ENCODE measurements at places on chromosomes 11 and 22. TPM values are rescaled to one million over a fixed set of nuclear protein-coding genes. Genes with fewer than 3 reads are reported as not detected.

Gene STK33
- total RNA-seq, result 9.3 TPM

Gene KCNQ1OT1
- total RNA-seq, result 0.89 TPM

Gene PC
- 2.6 TPM for total RNA-seq

Gene LMNTD2
- total RNA-seq, result 21.4 TPM

- DNase-seq, result no peak
- no peak overlapping the region for H3K27ac ChIP-seq
- no peaks in the 10 kb centered on the region for H3K27me3 ChIP-seq
- no peak overlapping the region for H3K4me3 ChIP-seq
Observed at GRCh38 chr22:25672289-25673084, 69.5 kb upstream of the MYO18B start.

DNA sequence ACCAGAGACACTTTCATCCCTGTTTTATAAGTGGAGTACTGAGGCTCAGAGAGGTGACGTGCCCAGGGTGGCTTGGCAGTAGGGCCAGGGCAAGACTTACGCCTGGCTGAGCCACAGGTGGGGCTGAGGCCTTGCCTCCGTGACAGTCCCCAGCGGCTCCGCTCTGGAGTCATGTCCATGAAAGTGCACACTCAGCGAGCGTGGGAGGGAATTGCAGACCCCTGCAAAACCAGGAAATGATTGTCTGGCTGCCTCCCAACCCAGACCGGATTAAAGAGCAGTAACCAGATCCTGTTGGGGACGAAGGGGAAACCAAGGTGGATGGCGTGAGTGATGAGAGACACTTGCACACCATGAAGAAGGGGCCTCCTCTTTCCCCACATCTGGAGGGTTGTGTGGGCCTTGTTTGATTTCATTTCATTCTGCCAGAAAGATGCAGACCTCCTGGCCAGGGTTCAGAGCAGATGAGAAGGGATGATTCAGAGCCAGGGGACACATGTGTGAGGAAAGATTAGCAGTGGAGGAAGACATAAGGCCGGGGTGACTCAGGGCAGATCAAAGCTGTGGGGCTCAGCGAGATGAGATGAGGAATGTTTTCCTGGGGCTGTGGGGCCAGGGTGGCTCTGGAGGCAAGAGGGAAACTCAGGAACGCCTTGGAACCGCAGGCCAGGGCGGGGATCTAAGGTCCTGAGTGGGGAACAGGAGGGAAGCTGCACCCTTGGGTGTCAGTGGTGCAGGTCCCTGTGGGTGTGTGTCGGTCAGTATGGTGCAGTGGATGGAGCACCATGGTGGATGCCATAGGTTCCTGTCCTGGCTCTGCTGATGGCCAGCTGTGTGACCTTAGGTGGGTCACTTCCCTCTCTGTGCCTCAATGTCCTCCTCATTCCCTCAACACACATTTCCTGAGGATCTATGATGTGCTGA is 29.9 kb upstream of the LRRC32 start:
- no peaks in the 10 kb centered on the region for H3K4me1 ChIP-seq
- no peak overlapping the region for H3K27ac ChIP-seq
- DNase-seq, result no peak
- H3K36me3 ChIP-seq, result no peaks in the 10 kb centered on the region
- peaks cover 16% of the 10 kb centered on the region for H3K27me3 ChIP-seq
- no peak overlapping the region for H3K4me3 ChIP-seq

DNA sequence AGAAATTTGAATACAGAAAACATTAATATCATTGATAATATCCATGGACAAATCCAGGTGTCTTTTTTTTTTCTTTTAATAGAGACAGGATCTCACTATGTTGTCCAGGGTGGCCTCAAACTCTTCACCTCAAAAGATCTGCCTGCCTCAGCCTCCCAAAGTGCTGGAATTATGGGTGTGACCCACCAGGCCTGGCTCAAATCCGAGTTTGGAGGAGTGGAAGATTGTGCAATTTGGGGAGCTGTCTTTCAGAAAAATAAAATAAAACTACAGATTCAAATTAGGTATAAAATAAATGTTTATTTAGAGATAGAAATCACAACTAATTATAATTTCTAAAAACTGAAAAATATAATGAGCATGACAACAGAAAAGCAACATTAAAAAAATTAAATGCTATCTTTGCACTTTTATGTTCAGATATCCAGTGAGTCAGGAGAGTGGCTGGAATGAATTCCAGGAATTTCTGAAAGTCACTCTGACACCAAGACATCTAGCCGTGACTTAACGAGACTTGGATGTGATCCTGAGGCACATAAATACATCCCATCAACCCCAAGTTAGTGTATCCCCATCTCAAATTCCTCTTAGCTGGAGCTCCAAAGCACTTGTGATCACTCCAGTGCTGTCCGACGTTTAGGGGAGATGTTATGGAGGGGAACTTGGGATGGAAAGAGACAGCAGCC is 128.6 kb upstream of the THY1 start:
- no peak overlapping the region for H3K4me3 ChIP-seq
- H3K36me3 ChIP-seq, result no peaks in the 10 kb centered on the region
- H3K4me1 ChIP-seq, result no peaks in the 10 kb centered on the region
- DNase-seq, result no peak
- no peak overlapping the region for H3K27ac ChIP-seq

DNA sequence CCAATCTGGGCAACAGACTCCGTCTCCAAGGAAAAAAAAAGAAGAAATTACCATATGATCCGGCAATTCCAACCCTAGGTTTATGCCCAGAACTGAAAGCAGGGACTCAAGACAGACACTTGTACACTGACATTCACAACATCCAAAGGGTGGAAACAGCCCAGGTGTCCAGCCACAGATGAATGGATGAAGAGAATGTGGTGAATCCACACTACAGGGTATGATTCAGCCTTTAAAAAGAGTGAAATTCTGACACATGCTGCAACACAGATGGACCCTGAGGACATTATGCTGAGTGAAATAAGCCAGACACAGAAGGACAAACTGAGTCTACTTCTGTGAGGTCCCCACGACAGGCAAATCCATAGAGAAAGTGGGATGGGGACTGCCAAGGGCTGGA is 43.9 kb downstream of the SGSM3 start:
- no peaks in the 10 kb centered on the region for H3K27me3 ChIP-seq
- no peak overlapping the region for H3K4me3 ChIP-seq

DNA sequence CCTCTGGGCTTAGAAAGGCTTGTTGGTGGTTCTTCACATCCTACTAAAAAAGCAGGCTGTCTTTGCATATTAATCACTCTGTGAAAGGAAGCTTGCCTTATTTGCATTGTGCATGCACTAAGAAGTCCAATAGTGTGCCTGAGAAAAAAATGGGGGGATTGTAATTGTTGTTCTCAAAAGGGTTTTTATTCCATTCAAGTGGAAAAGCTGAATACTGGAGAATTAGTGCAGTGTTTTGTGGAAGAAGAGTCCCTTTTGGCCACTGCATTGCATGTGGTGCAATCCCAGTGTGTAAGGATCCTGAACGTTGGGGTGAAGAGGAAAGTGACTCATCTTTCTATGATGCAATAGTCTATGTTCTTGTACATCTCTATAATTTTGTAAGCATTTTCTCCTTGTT is 16.5 kb downstream of the NCAM1 start:
- no peaks in the 10 kb centered on the region for H3K27me3 ChIP-seq
- H3K4me3 ChIP-seq, result no peak overlapping the region
- no peaks in the 10 kb centered on the region for H3K4me1 ChIP-seq
- no peaks in the 10 kb centered on the region for H3K36me3 ChIP-seq
- DNase-seq, result no peak

GRCh38 chr11:111350811-111351210 is 28.3 kb downstream of the POU2AF1 start:
- peaks cover 18% of the 10 kb centered on the region for H3K4me1 ChIP-seq
- H3K27ac ChIP-seq, result peak overlapping the region; percentile 66
- H3K27me3 ChIP-seq, result no peaks in the 10 kb centered on the region
- no peak for DNase-seq
- no peak overlapping the region for H3K4me3 ChIP-seq
- peaks cover 1% of the 10 kb centered on the region for H3K36me3 ChIP-seq

GRCh38 chr22:24072361-24072760 is 61.3 kb downstream of the CABIN1 start:
- H3K27ac ChIP-seq, result no peak overlapping the region
- peaks cover 49% of the 10 kb centered on the region for H3K36me3 ChIP-seq
- H3K4me3 ChIP-seq, result no peak overlapping the region
- H3K4me1 ChIP-seq, result peaks cover 36% of the 10 kb centered on the region
- no peak for DNase-seq
- no peaks in the 10 kb centered on the region for H3K27me3 ChIP-seq

GRCh38 chr11:118175031-118175992 is 1.1 kb downstream of the SCN2B start:
- no peaks in the 10 kb centered on the region for H3K4me1 ChIP-seq
- DNase-seq, result no peak
- no peak overlapping the region for H3K27ac ChIP-seq

DNA sequence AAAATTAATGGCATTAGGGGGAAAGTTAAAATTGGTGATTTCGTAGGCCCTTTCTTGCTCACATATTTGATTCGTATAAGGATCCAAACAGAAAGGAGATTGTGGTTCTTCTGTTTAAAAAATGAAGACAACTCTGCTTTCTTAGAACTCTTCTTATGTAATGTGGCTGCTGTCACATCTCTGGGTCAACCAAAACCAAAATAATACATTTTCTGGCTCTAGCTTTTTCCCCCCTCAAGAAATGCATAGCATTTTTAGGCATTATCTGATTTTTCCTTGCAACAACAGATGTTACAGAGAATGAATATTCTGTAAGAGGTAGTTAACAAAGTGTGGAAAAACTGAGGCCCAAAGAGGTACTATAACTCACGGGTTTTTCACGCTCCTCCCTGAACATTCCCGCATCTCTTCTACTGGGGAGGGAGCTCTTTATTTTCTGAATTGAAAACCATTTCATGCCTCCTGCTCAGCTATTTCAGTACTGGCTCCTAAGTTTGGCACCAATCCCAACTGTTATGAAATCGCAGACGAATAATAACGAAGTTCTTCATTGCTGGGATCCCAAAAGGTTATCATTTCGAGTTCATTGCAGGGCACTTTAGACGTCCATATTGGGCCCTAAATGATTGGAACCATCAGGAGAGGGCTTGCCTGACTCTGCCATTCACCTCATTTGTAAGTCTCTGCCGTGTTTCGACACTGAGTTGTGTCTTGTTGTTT is 17.1 kb downstream of the GRAP2 start:
- H3K27ac ChIP-seq, result no peak overlapping the region
- H3K36me3 ChIP-seq, result no peaks in the 10 kb centered on the region
- no peak for DNase-seq
- no peak overlapping the region for H3K4me3 ChIP-seq
- H3K4me1 ChIP-seq, result peaks cover 23% of the 10 kb centered on the region
- H3K27me3 ChIP-seq, result no peaks in the 10 kb centered on the region

- H3K36me3 ChIP-seq, result peaks cover 15% of the 10 kb centered on the region
- H3K27ac ChIP-seq, result no peak overlapping the region
- H3K4me3 ChIP-seq, result no peak overlapping the region
- no peak for DNase-seq
Observed at GRCh38 chr11:95776859-95777258, 12.7 kb downstream of the FAM76B start.

GRCh38 chr11:122721964-122722266 is 66.4 kb downstream of the UBASH3B start:
- no peaks in the 10 kb centered on the region for H3K36me3 ChIP-seq
- DNase-seq, result no peak
- H3K4me1 ChIP-seq, result peaks cover 55% of the 10 kb centered on the region

DNA sequence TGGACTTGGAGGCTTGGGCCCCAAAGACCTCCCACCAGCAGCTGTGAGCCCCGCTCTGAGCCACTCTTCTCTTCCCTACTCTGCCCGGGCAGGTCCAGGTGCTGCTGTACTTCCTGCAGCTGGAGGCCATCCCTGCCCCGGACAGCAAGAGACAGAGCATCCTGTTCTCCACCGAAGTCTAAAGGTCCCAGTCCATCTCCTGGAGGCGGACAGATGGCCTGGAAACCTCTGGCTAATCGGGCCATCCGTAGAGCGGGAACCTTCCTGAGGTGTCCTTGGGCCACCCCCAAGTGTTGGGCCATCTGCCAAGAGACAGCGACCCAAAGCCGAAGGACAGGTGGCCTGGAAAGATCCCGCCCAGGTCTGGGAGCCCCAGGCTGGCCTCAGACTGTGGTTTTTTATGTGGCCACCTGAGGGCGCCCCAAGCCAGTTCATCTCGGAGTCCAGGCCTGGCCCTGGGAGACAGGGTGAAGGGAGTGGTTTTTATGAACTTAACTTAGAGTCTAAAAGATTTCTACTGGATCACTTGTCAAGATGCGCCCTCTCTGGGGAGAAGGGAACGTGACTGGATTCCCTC is 135.1 kb downstream of the BCR start:
- H3K27ac ChIP-seq, result no peak overlapping the region
- H3K4me1 ChIP-seq, result no peaks in the 10 kb centered on the region
- H3K36me3 ChIP-seq, result no peaks in the 10 kb centered on the region

GRCh38 chr11:34493926-34494595 is 19.5 kb downstream of the ELF5 start:
- no peak for DNase-seq
- no peaks in the 10 kb centered on the region for H3K4me1 ChIP-seq
- no peaks in the 10 kb centered on the region for H3K27me3 ChIP-seq
- no peak overlapping the region for H3K27ac ChIP-seq

DNA sequence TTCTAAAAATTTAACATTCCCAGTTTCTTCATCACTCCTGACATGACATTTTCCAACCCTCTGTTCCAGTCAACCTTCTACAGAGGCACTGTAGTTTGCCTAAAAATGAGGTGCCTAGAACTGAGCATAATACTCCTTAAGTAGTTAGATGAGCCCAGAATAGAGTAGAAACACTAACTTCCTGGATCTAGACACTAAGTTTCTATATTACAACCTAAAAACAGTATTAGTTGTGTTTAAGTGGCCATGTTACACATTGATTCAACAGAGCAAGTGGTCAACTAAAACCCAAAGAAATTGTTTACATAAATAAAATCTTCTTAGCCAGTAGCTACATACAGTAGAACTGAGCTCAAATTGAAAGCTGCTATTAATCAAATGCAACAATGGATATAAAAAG is 1.3 kb downstream of the HPS5 start:
- H3K27ac ChIP-seq, result peak overlapping the region; percentile 100
- peaks cover 54% of the 10 kb centered on the region for H3K4me1 ChIP-seq
- H3K4me3 ChIP-seq, result peak overlapping the region; percentile 90
- no peaks in the 10 kb centered on the region for H3K27me3 ChIP-seq
- no peak for DNase-seq
- H3K36me3 ChIP-seq, result no peaks in the 10 kb centered on the region
